ENCODE measurements at places on chromosomes 7 and 10. TPM values are rescaled to one million over a fixed set of nuclear protein-coding genes. Genes with fewer than 3 reads are reported as not detected.
A peak's percentile ranks its signal among the peaks of the same experiment; 100 is the strongest.

- no peak for DNase-seq
Observed at GRCh38 chr7:71925663-71926062, 486.5 kb downstream of the CALN1 start.

DNA sequence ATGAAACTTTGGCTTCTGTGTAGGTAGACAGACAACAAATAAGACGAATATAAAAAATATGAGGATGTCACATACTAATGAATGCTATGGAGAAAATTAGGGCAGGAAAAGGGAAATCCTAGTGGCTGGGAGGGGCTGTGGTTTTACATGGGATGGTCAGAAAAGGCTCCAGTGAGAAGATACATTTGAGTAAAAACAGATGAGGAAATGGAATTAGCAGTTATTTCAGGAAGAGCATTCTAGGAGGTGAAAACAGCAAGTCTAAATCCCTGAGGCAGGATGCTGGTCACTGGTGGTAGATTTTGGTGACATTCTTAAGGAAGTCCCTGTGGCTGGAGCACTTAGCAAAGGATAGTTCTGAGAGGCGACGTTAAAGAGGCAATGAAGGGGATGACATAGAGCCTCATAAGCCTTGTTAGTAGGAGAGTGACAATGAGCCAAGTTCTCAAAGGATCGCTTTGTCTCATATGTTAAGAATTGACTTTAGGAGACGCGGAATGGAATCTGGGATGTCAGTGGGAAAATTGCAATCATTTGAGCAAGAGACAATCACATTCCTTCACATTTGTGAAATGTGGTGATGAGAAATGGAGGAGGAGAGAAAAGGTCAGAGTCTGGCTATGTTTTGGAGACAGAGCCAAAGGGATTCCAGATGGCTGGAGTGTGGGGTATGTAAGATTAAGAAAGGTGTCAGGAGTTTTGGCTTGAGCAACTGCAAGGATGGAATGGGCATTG lies 384.7 kb upstream of the FZD8 start:
- no peak for DNase-seq

GRCh38 chr10:96415891-96416554 lies 57.2 kb upstream of the OPALIN start:
- no peak for DNase-seq

The CRHR2 gene
- total RNA-seq = not detected

The GNGT1 gene
- not detected for total RNA-seq

DNA sequence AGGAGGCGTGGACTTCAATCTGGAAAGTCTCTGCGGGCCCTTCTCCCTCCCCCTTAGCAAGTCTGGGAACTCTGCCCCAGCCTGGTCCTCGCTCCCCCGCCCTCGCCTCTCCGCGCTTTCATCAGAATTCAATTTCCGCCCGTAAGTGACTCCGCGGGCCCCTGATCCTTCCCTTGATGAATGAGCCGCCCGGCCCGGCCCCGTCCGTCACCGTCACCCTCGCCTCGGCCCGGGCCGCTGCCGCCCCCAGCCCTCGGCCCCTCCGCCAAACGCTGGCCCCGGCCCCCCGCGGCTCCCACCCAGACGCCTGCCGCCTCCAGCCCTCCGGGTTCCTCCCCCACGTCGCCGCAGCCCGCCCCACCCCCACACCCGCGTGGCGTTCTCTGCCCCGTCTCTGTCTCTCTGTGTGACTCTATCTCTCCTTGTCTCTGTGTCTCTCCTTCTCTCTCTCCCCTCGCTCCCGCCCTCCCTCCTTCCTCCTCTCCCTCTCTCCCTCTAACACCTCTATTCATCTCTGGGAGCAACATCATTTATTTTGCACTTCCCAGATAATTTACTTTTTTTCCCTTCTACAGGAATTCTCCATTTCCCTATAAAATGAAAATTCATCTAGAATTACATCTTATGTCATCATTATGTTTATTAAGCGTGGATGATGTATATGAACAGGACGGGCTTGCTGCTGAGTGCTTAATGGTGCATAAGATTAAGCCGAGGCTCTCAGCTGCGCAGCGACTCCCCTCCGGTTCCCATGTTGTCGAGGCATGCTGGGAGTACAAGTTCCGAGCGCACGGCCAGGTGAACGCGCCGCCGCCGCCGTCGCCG lies 91.2 kb upstream of the PAX2 start:
- DNase-seq = no peak

The CDHR1 gene
- total RNA-seq = 0.25 TPM

- DNase-seq = peak; percentile 78
Observed at GRCh38 chr10:4351723-4352413, 474.1 kb upstream of the AKR1E2 start.

The LIPK gene
- total RNA-seq = not detected

DNA sequence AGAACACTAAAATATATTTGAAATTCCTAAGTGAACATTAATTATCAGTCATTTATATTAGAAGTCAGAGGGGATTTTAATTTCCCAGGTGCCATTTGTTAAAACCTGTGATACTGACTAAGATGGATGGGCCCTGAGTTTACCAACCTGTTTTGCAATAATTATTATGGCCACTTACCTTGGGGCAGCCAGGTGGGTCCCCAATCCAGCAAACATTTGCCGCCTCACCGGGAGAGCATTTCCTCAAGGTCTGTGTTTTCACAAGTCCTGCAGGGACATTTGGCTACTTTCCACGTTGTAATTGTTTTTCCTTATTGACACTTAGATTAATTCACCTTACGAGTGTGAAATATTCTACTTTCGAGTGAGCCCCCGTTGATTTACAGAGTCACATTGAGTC lies 251.2 kb upstream of the PPP2R2D start:
- DNase-seq = no peak

- no peak for DNase-seq
Observed at GRCh38 chr7:78399033-78399769, 600.6 kb downstream of the PHTF2 start.

DNA sequence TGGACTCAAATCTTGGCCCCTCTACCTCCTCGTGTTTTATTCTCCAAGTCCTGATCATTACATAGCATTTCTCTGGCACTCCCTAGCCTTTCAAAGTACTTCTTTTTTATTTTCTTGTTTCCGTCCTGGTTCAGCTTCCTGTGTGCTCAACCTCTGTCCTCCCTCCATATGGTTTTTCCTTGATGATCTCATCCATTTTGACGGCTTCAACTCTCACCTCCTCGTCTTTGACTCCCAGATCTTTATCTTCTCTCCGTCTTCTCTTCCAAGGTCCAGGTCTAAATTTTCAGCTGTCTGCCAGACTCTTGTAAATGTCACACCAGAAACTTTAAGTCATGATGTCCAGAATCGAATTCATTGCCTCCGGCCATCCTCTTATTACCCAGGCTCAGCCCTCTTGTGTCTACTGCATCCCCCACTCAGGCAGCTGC lies 23.3 kb upstream of the GFRA1 start:
- no peak for DNase-seq

- no peak for DNase-seq
Observed at GRCh38 chr10:120098232-120098930, 205.9 kb downstream of the SEC23IP start.

All from dermis microvascular lymphatic vessel endothelial cell (primary cell).